ENCODE measurements at places on chromosomes 5 and 9.

GRCh38 chr5:96927008-96927407 lies 8.9 kb upstream of the LNPEP start:
- DNase-seq: no peak

DNA sequence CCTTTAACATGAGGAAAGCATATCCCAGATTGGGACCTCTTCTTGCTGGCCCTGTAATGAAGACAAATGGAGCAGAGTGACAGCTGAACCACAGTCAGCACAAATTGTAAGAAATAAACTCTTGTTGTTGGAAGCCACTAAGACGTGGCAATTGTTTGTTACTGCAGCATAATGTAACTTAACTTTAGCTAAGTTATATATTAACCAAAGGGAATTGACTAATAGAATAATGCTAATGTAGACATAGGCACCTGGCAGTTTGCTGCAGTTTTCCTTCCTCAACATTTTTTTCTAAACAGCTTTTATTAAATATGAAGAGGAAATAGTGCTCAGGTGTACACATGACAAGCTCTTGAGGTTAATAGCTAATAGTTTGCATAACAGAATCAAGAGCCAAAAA lies 300.7 kb upstream of the SLC30A5 start:
- DNase-seq: no peak

DNA sequence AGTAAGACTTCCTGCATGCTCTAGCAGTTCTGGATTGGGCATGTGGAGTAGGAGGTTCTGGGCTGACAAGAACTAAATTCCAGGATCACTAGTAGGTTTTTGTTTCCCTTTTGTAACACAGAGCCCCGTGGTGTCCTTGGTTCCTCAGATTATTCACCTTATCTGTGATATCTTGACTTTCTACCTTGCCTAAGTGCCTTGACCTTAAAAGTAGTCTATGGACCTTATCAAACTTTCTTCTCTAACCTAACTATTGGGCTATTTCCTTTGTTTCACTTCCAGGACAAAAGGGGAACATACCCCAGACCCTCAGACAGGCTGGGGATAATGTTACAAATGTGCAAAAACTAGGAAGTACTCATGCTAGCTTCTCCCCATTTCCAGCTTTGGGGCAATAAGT lies 595.3 kb downstream of the PSAT1 start:
- DNase-seq: no peak

GRCh38 chr5:113989278-113989912 lies 372.5 kb upstream of the KCNN2 start:
- peak; percentile 1 for DNase-seq

- DNase-seq: no peak
These were observed 7.7 kb downstream of the ZSWIM6 start for GRCh38 chr5:61339764-61340163.

GRCh38 chr9:90204128-90204831 lies 438.3 kb downstream of the DIRAS2 start:
- DNase-seq: no peak

GRCh38 chr5:5398071-5398470 lies 24.4 kb upstream of the ICE1 start:
- no peak for DNase-seq

DNA sequence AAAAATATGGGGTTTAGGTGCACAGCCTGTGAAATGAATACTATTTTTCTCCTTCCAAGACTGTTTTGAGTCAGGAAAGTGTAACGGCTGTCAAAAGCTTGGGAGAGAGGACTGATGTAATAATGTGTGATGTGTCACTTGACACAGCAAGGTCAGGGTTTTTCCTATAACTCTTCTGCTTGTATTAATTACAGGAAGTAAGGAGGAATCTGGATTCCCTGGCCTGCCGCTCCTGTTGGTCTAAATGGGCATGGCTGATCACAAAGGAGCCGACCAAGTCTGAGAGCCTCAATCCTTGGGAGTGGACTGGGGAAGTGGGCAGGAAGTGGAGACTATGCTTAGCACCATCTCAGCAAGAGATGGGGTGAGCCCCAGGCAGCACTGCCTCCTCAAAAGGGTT lies 16.7 kb upstream of the SLC28A3 start:
- no peak for DNase-seq

DNA sequence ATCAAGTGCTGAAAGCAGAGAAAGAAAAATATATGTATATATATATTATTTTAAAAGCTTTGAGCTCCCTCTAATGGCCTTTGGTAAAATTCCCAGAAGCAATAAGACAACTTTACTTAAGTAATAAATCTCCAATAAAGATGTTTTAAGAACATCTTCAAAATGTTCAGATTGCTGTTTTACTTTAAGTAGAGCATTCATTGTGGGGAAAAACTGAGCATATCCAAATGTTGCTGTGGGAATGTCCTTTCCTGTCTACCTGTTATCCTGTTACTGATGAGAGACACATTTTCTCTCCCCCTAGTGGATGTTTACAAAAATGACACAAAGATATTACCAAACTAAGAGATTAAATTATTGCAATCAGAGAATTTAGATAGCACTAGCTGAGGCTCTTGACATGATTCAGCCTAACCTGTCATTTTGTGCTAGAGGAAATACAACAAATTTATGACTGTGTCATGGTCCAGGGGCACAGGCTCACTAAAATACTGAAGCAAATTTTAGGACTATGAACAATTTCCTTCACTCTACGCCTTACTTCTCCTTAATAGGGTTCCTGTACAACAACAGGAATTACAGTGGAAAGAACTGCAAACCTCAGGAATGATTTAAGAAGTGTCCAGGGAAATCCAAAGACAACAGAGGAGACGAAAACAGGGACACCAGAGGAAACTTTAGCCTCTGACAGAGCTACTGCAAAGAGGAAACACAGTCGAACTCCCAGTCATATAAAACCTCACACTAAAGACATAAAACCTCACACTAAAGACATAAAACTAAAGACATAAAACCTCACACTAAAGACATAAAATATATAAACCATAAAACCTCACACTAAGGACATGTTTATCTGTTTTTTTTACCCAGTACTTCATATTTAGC lies 24.3 kb upstream of the PRRC1 start:
- DNase-seq: peak; percentile 33

GRCh38 chr9:87834357-87834756 lies 48.3 kb upstream of the SPATA31E1 start:
- no peak for DNase-seq

GRCh38 chr5:65483546-65484346 lies 2.0 kb upstream of the ADAMTS6 start:
- DNase-seq: peak; percentile 57

GRCh38 chr5:113804943-113805342 lies 291.4 kb downstream of the YTHDC2 start:
- DNase-seq: no peak

GRCh38 chr5:98763001-98763630 lies 10.3 kb upstream of the RGMB start:
- no peak for DNase-seq

DNA sequence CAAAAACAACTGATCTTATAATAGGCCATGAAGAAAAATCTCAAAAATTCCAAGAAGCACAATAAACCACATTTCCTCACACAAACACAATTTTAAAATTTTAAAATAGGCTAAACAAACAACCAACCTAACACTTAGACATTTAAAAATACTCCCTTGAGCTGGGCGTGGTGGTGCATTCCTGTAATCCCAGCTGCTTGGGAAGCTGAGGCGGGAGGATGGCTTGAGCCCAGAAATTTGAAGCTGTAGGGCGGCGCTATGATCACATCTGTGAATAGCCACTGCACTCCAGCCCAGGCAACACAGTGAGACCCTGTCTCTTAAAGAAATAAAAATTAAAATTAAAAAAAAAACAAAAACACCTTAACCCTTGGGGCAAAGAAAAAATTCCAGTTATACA lies 36.9 kb upstream of the TESK1 start:
- no peak for DNase-seq

DNA sequence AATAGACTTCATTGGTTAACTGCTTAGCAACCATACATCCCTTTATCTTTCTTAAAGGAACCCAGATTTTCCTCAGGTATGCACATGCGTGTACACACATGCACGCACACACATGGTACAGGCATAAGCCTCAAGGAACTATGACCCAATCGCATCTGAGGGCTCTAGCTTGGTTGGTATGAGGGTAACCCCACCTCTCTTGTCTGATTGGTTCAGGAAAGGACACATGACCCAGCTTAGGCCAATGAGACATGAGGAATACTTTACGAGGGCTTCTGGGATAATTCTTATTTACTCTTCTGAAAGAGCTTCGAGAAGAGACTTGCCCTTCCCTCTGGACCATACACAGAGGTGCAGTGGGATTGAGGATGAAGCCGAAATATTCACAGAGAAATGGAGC lies 141.9 kb downstream of the FRMD3 start:
- no peak for DNase-seq

GRCh38 chr9:80509358-80509757 lies 937.6 kb downstream of the TLE4 start:
- no peak for DNase-seq

GRCh38 chr9:82563094-82563493 lies 499.8 kb downstream of the RASEF start:
- DNase-seq: no peak

GRCh38 chr9:131125038-131125287 lies 423 bp upstream of the NUP214 start:
- no peak for DNase-seq

GRCh38 chr9:112581469-112582176 lies 95.0 kb downstream of the KIAA1958 start:
- DNase-seq: no peak

- peak; percentile 61 for DNase-seq
These were observed 58.8 kb upstream of the IGFBPL1 start for GRCh38 chr9:38482918-38483592.

- DNase-seq: no peak
These were observed 48.0 kb downstream of the RAB14 start for GRCh38 chr9:121153642-121154041.

DNA sequence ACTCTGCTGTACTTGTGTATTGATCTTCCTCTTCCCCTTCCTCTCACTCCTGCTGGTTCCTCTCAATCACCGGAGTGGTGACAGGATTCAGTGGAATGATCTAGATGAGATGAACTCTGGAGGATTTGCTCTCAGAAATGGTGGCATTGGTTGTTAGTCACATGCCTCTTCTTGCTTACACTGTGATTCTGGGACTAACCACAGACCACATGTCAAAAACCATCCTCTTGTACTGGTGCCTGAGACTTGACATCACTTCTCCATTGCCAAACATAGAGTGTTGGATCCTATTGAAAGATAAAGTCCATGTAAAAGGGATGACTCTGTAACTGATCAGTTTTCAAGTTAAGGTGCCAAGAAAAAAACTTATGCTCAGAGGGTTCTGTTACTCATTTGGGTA lies 506.5 kb downstream of the DMAC1 start:
- DNase-seq: no peak

DNA sequence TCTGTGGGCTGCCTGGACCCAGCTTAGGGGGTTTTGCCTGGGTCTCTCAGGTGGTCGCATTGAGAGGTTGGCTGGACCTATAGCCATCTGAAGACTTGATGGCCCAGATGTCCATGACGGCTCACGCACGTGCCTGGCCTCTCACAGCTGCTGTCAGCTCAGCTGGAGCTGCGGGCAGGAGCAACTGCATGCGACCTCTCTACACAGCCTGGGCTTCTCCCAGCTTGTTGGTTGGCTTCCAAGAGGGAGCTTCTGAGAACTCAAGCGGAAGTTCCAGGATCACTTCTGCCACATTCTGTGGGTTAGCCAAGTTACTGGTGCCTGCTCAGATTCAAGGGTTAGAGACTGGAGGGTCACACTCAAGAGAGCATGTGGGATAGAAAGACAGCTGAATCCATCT lies 99.2 kb downstream of the DAPK1 start:
- DNase-seq: no peak

DNA sequence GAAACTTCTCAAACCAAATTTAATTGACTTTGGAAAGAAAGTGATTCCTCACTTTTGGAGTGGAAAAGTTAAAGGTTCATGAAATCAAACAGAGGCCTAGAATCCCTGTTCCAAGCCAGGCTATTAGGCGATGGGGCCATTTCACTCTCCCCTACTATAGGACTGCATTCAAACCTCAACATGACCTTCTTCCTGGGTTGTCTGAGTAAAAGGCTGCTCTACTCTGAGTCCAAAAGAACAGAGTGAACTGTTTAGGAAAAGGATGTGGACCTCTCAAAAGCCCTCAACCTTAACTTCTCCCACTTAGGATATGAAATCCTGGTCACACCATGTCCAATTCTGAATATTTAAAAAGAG lies 15.8 kb downstream of the C5orf52 start:
- no peak for DNase-seq

- no peak for DNase-seq
These were observed 11.1 kb downstream of the LHX6 start for GRCh38 chr9:122217640-122218039.

- DNase-seq: no peak
These were observed 37.5 kb downstream of the ANKDD1B start for GRCh38 chr5:75648712-75649111.

DNA sequence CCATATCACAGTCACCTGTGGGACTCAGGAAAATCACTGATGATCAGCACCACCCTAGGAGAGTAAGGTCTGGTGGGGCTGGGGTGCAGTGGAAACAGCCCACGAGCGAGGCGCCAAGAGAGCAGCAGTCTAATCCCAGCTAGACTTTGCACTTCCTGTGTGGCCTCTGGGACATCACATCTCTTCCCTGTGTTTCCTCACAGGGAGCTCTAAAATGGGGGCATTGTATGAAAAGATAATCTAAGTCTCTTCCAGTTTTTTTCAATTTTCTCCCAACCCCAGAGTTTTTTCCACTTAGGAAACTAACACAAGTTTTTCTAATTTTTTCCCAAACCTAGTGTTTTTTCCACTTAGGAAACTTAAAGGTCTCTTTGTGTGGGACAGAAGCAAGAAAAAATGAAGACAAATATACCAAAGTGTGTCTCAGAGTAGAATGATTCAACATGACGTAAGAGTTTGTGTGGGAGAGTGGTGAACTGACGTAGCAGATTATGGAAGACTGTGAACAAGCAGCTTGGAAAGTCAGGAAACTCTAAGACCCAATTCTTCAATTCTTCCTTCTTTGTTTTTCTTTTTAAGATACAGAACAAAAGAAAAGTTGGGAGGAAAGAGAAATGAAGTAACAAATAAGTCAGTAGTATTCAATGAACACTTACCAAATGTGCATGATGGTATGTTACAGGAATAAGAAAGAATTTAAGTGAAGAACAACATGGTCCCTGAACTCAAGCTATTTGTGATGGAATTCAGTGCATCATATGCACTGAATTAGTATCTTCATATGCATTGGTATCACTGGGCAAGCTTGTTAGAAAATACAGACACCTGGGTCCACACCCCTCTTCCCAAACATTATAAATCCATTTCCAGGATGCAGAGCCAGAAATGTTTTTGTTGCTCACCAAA lies 51.3 kb downstream of the LHFPL2 start:
- DNase-seq: peak; percentile 82

DNA sequence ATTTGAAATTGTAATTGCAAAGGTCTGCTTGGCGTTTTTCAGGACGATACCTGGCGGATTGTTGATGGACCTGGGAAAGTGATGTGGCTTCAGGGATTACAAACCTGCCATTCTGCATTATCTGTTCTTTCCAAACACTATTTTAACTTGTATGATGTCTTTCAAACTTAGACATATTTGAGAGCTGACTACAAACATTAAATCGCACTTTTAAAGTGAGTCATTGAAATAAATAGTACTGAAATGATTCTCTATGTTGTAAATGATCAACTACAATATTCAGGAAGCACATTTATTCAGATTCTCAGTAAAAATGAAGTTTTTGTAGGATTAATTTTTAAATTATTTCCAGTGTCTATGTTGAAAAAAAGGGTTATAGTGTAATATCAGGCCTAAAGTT lies 32.3 kb upstream of the TMEM171 start:
- DNase-seq: no peak

GRCh38 chr5:57664700-57665099 lies 182.1 kb upstream of the ACTBL2 start:
- DNase-seq: no peak

All from mammary epithelial cell (primary cell).